ENCODE measurements at places on chromosomes 3 and 15.

DNA sequence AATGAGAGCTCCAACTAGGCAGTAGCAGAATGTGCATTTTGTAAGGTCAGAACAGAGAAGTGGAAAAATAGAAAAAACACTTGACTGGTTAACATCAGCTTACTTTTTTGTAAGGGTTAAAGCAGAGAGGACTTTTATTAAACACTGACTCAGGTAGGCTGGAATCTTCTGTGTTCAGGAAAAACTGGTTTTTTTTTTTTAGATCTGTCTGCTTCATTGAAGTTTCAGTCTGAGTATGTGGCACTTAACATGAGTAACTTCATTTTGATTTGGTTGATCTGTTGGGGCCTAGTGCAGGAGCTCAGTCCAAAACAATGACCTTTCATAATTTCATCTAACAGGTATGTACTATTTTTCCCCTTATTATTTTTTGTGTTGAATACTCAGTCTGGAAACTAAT is 141.1 kb downstream of the DOCK3 start:
- no peak for DNase-seq

- no peak for DNase-seq
Observed at GRCh38 chr3:177440456-177441104, 243.3 kb upstream of the TBL1XR1 start.

- DNase-seq = no peak
Observed at GRCh38 chr15:41698779-41699178, 38.6 kb downstream of the MGA start.

GRCh38 chr3:9135526-9135925 is 113.9 kb downstream of the SRGAP3 start:
- no peak for DNase-seq

GRCh38 chr3:94513600-94513999 is 450.7 kb downstream of the NSUN3 start:
- DNase-seq = no peak

DNA sequence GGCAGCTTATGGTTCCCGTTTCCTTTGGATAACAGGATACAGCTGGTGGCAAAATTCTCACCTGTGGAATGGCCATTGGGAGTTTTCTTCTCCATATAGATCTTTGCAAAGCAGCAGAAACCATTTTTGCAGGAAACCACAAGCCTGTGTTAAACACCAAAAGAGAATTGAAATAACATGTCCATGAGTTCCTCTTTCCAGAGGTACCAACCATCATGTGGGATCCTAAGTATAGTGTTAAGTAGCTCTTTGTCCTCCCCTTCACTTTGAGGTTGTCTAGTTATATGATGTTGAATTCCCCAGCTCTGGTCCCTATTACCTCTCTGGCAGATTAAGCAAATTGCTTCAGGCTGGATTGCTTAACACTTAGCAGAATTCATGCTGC is 94.9 kb downstream of the AKAP13 start:
- DNase-seq = no peak

GRCh38 chr3:138890555-138891187 is 55.9 kb upstream of the PIK3CB start:
- no peak for DNase-seq

- no peak for DNase-seq
Observed at GRCh38 chr3:113265231-113265630, 53.9 kb downstream of the BOC start.

DNA sequence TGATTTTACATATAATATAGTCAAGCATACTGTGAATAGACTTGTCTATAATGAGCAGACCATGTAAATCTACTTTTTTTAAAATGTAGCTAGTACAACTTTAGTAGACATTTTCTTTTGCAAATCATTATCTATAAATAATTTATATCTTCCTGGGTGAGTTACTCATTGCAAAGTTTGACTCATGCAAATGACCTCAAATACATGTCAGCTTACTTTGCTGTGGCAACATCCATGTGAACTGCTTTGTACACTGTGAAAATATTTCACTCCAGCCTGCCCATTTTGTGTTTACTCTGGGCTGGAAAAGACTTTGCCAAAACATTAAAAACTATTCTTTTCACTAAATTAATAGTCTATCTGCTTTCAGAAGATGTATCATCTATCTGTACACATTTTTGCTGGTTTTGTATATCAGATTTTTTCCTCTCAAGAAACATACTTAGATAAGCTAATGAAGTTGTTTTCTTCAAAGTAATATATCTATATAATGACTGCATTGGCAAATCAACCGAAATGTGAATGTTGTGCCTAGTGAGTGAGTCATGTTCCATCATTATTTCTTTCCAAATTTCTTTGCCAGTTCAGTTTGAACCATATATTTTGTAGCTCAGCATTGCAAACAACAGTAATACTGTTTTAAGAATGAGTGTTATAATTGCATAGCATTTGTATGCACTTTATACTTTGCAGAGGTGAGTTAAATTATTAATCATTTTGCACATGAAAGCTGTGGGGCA is 26.5 kb downstream of the IGSF10 start:
- DNase-seq = no peak

DNA sequence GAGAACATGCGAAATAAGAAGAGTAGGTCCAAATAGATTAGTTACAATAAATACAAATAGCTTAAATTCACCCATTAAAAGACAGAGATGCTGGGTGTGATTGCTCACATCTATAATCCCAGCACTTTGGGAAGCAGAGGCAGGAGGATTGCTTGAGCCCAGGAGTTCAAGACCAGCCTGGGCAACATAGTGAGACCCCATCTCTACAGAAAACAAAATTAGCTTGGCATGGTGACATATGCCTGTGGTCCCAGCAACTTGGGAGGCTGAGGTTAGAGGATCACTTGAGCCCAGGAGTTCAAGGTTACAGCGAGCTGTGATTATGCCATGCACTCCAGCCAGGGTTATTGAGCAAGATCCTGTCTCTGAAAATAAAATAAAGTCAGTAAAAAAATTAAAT is 109.1 kb upstream of the WNT5A start:
- no peak for DNase-seq

DNA sequence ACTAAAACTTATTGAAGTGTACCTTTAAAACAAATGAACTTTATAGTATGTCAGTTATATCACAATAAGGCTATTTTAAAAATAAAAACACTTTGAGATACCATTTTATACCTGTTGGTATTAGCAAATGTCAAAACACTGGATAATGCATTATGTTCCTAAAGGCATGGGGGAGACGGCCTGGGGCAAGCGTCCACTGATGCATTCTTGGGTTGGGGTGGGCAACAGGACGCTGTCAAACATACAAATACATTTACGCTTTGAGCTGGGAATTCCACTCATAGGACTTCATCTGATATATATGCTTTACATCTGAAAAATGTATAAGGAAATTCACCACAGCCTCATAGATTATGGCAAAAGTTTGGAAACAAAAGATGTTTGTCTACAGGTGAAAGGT is 7.6 kb upstream of the GATA2 start:
- no peak for DNase-seq

- DNase-seq = no peak
Observed at GRCh38 chr15:38079236-38079635, 144.8 kb downstream of the TMCO5A start.

DNA sequence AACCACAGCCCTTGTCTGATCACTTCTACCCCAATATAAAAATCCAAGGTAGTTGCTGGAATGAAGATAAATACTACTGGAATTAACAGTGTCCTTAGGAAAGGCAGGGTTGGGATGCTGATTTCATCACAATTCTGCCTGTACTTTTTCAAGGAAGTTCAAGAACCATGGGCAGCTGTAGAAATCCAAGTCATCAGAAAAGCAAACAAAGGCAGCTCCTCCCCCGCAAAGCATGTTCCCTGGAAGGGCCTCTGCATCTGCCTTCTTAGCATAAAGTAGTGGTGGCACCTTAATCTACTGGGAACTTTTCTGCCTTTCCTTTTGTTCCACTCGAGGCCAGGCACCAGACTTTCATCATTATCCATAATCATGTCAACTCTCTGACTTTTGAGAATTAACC is 54.4 kb downstream of the ERC2 start:
- DNase-seq = no peak

GRCh38 chr3:48847504-48848423 is at the start of gene PRKAR2A:
Gene PRKAR2A, minus strand, starts transcription at chr3:48847874. Its CDS starts 278 bp downstream, at chr3:48847596.
- DNase-seq = peak; percentile 65

DNA sequence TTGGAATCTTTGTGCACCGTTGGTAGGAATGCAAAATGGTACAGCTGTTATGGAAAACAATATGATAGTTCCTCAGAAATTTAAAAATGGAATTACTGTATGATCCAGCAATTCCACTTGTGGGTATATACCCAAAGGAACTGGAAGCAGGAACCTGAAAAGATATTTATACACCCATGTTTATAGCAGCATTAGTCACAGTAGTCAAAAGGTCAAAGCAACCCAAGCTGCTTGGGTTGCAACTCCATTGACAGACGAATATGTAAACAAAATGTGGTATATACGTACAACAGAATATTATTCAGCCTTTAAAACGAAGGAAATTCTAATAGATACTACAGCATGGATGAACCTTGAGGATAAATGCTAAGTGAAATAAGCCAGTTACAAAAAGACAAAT is 35.0 kb upstream of the CAPN3 start:
- DNase-seq = no peak

- no peak for DNase-seq
Observed at GRCh38 chr3:15809313-15809712, 11.5 kb upstream of the ANKRD28 start.

DNA sequence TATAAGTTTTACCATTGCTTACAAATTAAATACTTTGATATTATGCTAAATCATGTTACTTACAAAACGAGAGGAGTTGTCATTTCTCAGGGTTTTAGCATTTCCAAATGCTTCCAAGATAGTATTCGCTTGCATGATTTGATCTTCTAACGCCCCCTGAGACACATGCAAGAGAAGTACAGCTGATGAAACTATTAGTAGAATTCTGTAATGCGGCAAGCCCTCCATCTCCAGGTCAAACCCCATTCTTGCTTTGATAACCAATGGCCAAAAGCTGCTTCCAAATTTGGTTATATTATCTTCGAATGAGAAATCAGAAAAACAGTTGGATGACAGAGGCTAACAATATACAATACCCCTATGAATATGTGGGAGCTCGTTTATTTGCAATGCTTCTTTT is 14.7 kb downstream of the MYH15 start:
- DNase-seq = no peak

DNA sequence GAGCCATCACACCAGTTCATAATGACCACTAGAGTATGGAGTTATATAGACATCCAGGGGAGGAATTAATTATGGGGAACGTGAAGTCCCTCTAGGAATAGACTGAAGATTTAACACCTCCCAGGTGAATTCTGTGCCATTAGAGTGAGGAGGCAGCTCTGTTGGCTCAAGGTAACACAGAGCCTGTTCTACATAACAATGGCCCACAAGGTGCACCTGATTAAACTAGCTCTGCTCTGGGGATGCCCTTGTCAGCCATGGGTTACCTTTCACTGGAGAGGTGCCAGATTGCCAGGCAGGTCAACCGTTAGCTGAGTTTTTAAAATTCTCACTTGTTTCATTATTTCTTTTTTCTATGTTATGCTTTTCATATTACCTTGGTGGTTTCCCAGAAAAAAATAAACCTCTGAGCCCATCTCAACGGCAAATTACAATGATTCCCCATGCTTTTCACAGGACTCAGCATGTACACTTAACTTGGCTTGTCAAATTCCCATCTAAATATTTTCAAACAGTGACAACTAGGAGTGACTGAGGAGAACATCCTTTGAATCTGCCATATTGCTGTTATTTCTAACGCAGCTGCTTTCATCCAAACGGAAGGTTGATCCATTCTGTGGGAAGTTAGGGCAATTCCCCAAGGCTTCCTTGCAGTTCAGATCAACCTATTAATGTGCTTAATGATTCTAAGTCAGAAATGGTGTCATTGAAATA is 512.9 kb downstream of the MCTP2 start:
- no peak for DNase-seq

GRCh38 chr3:73657186-73657585 is 32.4 kb upstream of the PDZRN3 start:
- no peak for DNase-seq

DNA sequence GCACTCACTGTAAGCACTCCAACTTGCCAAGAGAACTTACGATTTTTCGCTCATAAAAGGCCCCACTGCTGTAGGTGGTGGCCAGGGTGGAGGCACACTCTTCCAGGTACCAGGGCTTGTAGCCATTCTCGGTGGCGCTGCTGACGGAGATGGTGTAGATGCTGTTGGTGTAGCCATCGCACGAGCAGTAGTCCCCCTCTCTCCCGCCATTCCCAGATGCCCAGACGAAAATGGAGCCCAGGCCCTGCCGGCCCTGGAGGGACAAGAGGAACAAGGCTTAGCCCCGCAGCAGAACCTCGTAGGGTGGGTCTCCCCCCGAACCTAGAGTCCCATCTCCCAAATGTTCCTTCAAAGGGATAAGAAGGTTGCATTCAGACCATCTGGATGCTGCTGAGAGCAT is 96.3 kb downstream of the PCSK6 start:
- DNase-seq = no peak

DNA sequence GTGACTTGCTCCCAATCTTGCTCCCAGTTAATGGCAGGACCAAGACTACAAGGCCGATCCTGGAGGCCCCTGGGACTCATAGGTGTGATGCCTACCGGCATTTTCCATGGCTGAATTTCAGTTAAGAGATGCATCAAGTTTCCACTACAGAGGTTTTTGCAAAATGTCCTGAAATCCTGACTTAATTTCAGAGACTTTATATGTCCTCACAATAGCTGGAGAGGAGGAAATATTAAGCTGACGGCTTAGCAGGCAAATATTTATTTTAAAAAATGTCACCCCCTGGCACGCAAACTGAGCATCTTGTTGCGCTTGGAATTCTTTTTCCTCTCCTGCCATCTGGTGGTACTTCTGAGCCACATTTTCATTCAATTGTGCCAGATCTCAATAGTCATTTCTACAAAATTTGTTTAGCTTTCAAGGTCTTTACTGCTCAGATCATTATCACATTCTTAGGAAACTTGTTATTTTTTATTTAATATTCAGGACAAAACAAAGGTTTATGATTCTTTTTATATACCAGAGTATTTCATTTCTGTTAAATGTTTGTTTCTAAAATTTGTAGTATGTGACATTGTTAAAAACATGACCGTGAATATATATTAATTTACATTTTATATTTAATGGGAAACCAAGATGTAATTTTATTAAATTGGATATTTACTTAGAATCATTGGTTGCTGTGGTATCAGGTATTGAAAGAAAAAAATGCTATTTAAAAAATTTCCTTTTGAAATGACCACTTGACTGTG is 189.2 kb upstream of the THRB start:
- DNase-seq = no peak

- no peak for DNase-seq
Observed at GRCh38 chr15:88257311-88258092, 963 bp upstream of the NTRK3 start.

DNA sequence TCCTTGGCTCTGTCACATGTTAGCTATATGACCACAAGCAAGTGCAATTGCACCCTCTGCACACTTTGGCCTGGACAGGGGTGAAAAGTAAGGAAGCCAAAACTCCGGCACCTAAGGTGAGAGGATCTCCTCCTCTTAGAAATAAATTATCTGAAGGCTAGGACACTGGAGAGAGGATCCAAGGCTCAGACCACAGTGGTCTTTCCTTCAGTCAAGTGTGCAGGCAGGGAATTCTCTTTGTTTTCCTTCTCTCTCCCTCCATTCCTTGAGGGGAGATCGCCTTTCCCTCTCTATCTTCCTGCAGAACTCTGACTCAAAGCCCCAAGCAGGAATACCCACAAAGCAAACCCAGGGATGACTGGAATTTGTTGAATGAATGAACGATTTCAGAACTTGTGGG is 3.1 kb upstream of the MEGF11 start:
- no peak for DNase-seq

- no peak for DNase-seq
Observed at GRCh38 chr3:128123156-128123537, 465 bp downstream of the RUVBL1 start.
